ENCODE measurements at places on chromosomes 7 and 10. TPM values are rescaled to one million over a fixed set of nuclear protein-coding genes. Genes with fewer than 3 reads are reported as not detected.

DLG5 gene
- 23.1 TPM for total RNA-seq

GRCh38 chr10:3775696-3776551 is 9.1 kb downstream of the KLF6 start:
- H3K4me3 ChIP-seq: no peak overlapping the region
- peak overlapping the region; percentile 36 for H3K27ac ChIP-seq
- H3K36me3 ChIP-seq: peaks cover 37% of the 10 kb centered on the region
- peak; percentile 65 for DNase-seq
- no peaks in the 10 kb centered on the region for H3K27me3 ChIP-seq

- peak; percentile 86 for DNase-seq
- no peaks in the 10 kb centered on the region for H3K36me3 ChIP-seq
Observed at GRCh38 chr7:106216923-106217542, 67.8 kb downstream of the NAMPT start.

CACNB2 gene
- total RNA-seq: not detected

ZNF736 gene
- total RNA-seq: 9.0 TPM

- no peaks in the 10 kb centered on the region for H3K27me3 ChIP-seq
- no peak overlapping the region for H3K27ac ChIP-seq
- no peaks in the 10 kb centered on the region for H3K36me3 ChIP-seq
Observed at GRCh38 chr7:153043440-153043839, 283.9 kb downstream of the ACTR3B start.

TEX47 gene
- total RNA-seq: not detected

GRCh38 chr10:78210548-78210947 is 176.9 kb downstream of the RPS24 start:
- no peak overlapping the region for H3K4me3 ChIP-seq
- H3K27me3 ChIP-seq: peaks cover 4% of the 10 kb centered on the region
- H3K27ac ChIP-seq: no peak overlapping the region
- no peaks in the 10 kb centered on the region for H3K4me1 ChIP-seq
- H3K36me3 ChIP-seq: no peaks in the 10 kb centered on the region
- no peak for DNase-seq

LRMDA gene
- total RNA-seq: 5.1 TPM

DNA sequence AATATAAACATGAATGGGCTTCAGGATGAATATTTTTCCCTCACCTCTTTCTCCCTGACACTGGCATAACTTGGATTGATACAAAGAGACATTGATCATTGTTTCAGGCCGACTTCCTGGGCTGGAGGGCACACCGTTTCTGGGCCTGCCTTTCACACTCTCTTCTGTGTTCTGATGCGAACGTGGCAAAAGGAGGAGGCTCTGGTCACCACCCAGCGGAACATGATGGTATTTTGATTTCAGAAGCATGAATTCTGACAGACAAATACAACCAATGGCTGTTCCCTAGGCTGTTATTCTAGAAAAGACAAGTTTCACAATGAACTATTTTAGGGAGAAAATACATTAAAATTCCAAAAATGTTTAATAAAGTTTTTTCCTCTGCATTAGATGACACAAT is 534.5 kb upstream of the MKI67 start:
- no peaks in the 10 kb centered on the region for H3K36me3 ChIP-seq
- no peaks in the 10 kb centered on the region for H3K4me1 ChIP-seq
- no peak for DNase-seq
- H3K4me3 ChIP-seq: no peak overlapping the region
- H3K27ac ChIP-seq: no peak overlapping the region

- peak overlapping the region; percentile 51 for H3K4me3 ChIP-seq
- no peaks in the 10 kb centered on the region for H3K36me3 ChIP-seq
- H3K27ac ChIP-seq: no peak overlapping the region
- no peaks in the 10 kb centered on the region for H3K4me1 ChIP-seq
- peaks cover 33% of the 10 kb centered on the region for H3K27me3 ChIP-seq
Observed at GRCh38 chr10:79982362-79982800, 33.5 kb upstream of the SFTPD start.

- no peaks in the 10 kb centered on the region for H3K36me3 ChIP-seq
- no peaks in the 10 kb centered on the region for H3K27me3 ChIP-seq
- no peak overlapping the region for H3K4me3 ChIP-seq
- peak overlapping the region; percentile 79 for H3K27ac ChIP-seq
- peaks cover 30% of the 10 kb centered on the region for H3K4me1 ChIP-seq
- DNase-seq: peak; percentile 91
Observed at GRCh38 chr7:108246227-108246837, 116.2 kb upstream of the LAMB4 start.

CLDN4 gene
- total RNA-seq: 0.25 TPM

PALD1 gene
- total RNA-seq: 73.3 TPM

ELAPOR2 gene
- 63.5 TPM for total RNA-seq

GPR37 gene
- total RNA-seq: 2.1 TPM

ZRANB1 gene
- total RNA-seq: 17.3 TPM

NPVF gene
- not detected for total RNA-seq

GRCh38 chr7:137681657-137682562 is 164.9 kb downstream of the DGKI start:
- DNase-seq: no peak
- H3K27ac ChIP-seq: no peak overlapping the region
- no peaks in the 10 kb centered on the region for H3K27me3 ChIP-seq
- H3K4me3 ChIP-seq: no peak overlapping the region
- H3K36me3 ChIP-seq: no peaks in the 10 kb centered on the region

GRCh38 chr10:36066850-36067249 is 424.8 kb upstream of the FZD8 start:
- H3K27ac ChIP-seq: no peak overlapping the region
- no peak for DNase-seq
- no peaks in the 10 kb centered on the region for H3K27me3 ChIP-seq
- H3K4me3 ChIP-seq: no peak overlapping the region
- H3K36me3 ChIP-seq: no peaks in the 10 kb centered on the region

GRCh38 chr7:140342727-140343514 is 55.4 kb downstream of the SLC37A3 start:
- no peaks in the 10 kb centered on the region for H3K27me3 ChIP-seq
- no peak overlapping the region for H3K4me3 ChIP-seq
- no peak overlapping the region for H3K27ac ChIP-seq
- peaks cover 6% of the 10 kb centered on the region for H3K4me1 ChIP-seq
- DNase-seq: peak; percentile 31
- peaks cover 7% of the 10 kb centered on the region for H3K36me3 ChIP-seq

VCL gene
- total RNA-seq: 231 TPM

DNA sequence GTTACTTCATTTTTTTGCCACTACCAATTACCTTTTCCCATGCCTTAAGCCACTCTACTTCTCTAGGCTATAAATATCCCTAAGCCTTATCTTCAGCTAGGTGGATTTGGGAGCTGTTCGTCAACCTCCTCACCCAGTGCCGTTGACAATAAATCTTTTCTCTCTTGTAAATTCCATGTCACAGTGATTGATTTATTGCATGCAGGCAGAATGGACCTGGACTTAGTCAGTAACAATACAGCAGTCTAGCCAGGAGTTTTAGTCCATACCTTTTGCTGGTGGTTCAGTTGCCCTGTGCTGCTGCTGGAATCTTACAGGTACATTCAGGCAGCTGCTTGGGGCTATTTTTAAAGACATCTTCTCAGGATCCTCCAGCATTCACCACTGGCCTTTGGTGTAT is 350.5 kb upstream of the NRG3 start:
- H3K36me3 ChIP-seq: no peaks in the 10 kb centered on the region
- no peak overlapping the region for H3K27ac ChIP-seq
- H3K4me1 ChIP-seq: no peaks in the 10 kb centered on the region
- no peak overlapping the region for H3K4me3 ChIP-seq
- DNase-seq: no peak
- H3K27me3 ChIP-seq: no peaks in the 10 kb centered on the region

- H3K27ac ChIP-seq: no peak overlapping the region
- H3K4me3 ChIP-seq: no peak overlapping the region
- peaks cover 13% of the 10 kb centered on the region for H3K4me1 ChIP-seq
- no peak for DNase-seq
- no peaks in the 10 kb centered on the region for H3K27me3 ChIP-seq
Observed at GRCh38 chr7:46565253-46566096, 644.4 kb upstream of the IGFBP3 start.

DNA sequence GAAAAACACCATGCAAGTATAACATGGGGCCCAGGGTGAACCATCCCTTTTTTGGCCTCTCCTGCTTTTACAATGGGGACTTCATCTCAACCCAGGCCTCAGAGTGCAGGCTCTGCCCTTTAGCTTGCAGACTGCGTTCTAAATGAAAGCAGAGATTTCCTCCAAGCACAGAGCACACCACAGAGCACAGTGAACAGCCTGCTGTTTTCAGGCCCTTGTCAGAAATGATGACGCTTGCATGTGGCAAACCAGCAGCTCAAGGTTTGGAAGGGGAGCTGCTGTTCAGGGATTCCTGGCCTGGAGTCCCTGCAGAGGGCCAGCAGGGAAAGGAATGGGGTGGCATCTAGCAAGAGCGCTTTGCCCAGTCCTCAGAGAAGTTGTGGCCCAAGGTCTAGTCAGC is 167.3 kb upstream of the CDCA7L start:
- H3K27me3 ChIP-seq: no peaks in the 10 kb centered on the region
- H3K4me1 ChIP-seq: peaks cover 15% of the 10 kb centered on the region
- DNase-seq: no peak
- H3K27ac ChIP-seq: no peak overlapping the region
- H3K36me3 ChIP-seq: no peaks in the 10 kb centered on the region

DNA sequence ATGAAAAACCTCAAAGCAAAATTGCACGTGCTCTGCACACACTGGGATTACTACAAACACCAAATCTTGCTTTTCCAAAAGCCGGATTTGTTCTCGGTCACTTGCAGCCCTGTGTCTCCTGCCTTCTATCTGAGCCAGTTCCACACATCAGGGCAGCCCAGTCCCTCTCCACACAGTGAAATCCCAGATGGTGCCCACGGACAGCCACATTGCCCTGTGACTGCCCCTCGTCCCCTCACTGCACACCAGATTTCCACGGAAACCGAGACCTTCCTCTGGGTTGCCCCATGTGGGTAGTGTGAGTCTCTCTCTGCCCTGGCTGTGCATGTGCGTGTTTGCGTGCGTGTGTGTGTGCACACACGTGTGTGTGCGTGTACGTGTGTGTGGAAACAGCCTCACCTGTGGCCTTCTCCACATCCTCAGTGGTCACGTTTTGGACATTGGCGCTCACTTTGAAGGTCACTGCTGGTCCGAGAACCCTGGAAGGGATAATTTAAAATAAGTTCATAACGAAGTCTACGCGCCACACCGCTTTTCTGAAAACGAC is 506.7 kb downstream of the PTPRN2 start:
- no peaks in the 10 kb centered on the region for H3K27me3 ChIP-seq
- no peak overlapping the region for H3K27ac ChIP-seq
- H3K36me3 ChIP-seq: no peaks in the 10 kb centered on the region
- no peak for DNase-seq

GRCh38 chr10:30709229-30709628 is 79.7 kb upstream of the LYZL2 start:
- no peak overlapping the region for H3K27ac ChIP-seq
- no peaks in the 10 kb centered on the region for H3K36me3 ChIP-seq
- H3K4me3 ChIP-seq: no peak overlapping the region
- no peak for DNase-seq
- peaks cover 4% of the 10 kb centered on the region for H3K27me3 ChIP-seq
- H3K4me1 ChIP-seq: no peaks in the 10 kb centered on the region

DNA sequence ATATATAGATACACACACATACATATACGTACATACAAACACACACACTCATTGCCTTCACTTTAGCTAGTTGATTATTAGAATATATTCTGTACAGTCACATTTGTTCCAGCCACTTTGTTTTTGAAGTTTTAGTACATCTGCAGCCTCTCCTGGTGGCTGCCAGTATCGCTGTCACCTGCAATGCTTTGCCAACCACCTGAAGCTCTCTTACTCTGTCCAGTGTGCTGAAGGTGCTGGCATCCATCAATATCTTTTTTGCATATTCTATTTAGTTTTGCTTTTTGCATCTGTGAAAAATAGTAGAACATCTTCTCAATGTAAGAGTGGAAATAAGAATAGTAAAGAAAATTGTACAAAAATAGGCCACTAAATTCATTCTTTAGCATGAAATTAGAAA is 388.6 kb downstream of the EXOC4 start:
- no peaks in the 10 kb centered on the region for H3K27me3 ChIP-seq
- no peak overlapping the region for H3K4me3 ChIP-seq
- H3K36me3 ChIP-seq: no peaks in the 10 kb centered on the region
- DNase-seq: no peak
- no peaks in the 10 kb centered on the region for H3K4me1 ChIP-seq

SERPINE1 gene
- total RNA-seq: 2,645 TPM

OR2A1 gene
- not detected for total RNA-seq

- peaks cover 3% of the 10 kb centered on the region for H3K27me3 ChIP-seq
- peaks cover 10% of the 10 kb centered on the region for H3K4me1 ChIP-seq
- DNase-seq: no peak
- no peak overlapping the region for H3K27ac ChIP-seq
Observed at GRCh38 chr10:30197186-30197585, 137.8 kb upstream of the JCAD start.

DNA sequence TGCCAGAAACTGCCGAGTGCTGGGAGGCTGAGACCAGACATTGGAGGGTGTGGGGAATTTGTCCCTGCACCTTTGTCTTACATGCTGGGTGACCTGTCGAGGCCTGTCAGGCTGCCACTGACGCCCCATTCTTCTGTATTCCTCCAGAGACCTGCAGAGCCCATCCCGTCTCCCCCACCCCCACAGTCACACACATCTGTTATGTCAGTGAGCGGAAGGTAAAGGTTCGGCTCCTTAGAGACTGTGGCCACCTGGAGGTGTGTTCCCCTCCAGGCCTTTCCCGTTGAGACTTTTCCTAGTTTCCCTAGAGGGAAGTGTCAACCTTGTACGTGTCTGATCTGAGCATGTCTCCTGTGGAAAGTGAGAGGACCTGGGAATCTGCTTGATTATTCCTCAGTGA is 84.5 kb downstream of the ATXN7L1 start:
- H3K4me1 ChIP-seq: peaks cover 8% of the 10 kb centered on the region
- no peaks in the 10 kb centered on the region for H3K27me3 ChIP-seq
- H3K36me3 ChIP-seq: peaks cover 3% of the 10 kb centered on the region
- no peak for DNase-seq
- no peak overlapping the region for H3K27ac ChIP-seq

GRCh38 chr10:31262672-31263071 is 56.3 kb upstream of the ZEB1 start:
- H3K27ac ChIP-seq: no peak overlapping the region
- no peak for DNase-seq
- no peaks in the 10 kb centered on the region for H3K27me3 ChIP-seq
- H3K4me3 ChIP-seq: no peak overlapping the region
- no peaks in the 10 kb centered on the region for H3K4me1 ChIP-seq

- no peak overlapping the region for H3K27ac ChIP-seq
- H3K36me3 ChIP-seq: peaks cover 3% of the 10 kb centered on the region
- H3K4me1 ChIP-seq: peaks cover 13% of the 10 kb centered on the region
- H3K4me3 ChIP-seq: no peak overlapping the region
Observed at GRCh38 chr7:117188376-117188775, 134.5 kb downstream of the WNT2 start.

ZNF107 gene
- total RNA-seq: 5.8 TPM

All from endothelial cell of umbilical vein (primary cell).